ENCODE measurements at places on chromosomes 7 and 10.

- DNase-seq: no peak
Measured at GRCh38 chr10:46525177-46525823, 31.2 kb downstream of the GPRIN2 start.

- no peak for DNase-seq
Measured at GRCh38 chr7:26944501-26945358, 80.3 kb upstream of the SKAP2 start.

DNA sequence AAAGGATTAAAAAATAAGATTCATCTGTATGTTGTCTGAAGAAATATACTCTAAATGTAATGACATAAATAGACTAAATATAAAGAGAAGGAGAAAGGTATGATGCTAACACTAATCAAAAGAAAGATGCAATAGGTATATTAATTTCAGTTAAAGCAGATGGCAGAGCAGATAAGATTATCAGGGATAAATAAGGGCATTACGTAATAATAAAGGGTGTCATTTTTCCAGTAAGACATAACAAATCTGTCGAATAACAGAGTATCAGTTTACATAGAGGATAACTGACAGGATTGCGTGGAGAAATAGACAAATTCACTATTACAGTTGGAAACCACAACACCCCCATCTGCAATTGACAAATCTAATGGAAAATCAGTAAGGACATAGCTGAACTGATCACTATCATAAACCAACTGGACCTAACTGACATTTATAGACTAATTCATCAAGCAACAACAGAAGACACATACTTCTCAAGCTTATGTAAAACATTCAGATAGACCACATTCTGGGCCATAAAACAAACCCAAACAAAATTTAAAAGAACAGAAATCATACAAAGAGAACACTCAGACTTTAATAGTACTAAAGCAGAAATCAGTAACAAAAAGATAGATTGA lies 384.1 kb upstream of the COBL start:
- DNase-seq: no peak

DNA sequence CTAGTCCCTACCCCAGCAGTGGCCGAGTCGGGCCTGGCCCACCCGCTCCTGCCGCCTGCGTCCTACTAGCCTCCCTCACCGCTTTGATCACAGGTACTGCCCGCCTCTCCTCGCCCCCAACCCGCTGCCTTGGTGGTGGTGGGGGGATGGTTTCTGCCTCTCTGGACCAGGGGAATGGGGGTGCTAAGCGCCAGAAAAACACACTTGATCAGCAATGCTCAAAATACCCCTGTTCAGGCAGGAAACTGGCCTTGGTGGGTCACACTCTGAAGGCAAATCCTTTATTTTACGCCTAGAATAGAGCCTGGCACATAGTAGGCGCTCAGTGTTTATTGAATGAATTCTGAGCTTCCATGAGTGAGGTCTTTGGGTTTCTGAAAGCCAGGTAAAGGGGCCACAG lies 1.0 kb upstream of the CRTAC1 start:
- no peak for DNase-seq

GRCh38 chr10:43209074-43209455 lies 57.8 kb downstream of the RASGEF1A start:
- no peak for DNase-seq

Data from cerebellar nuclear complex (tissue), 1 donor.